KBM-7 (cell line): ENCODE measurements at places on chromosomes 16 and 17.

GRCh38 chr17:42346481-42346880 lies 41.8 kb downstream of the STAT3 start:
- no peak for DNase-seq

DNA sequence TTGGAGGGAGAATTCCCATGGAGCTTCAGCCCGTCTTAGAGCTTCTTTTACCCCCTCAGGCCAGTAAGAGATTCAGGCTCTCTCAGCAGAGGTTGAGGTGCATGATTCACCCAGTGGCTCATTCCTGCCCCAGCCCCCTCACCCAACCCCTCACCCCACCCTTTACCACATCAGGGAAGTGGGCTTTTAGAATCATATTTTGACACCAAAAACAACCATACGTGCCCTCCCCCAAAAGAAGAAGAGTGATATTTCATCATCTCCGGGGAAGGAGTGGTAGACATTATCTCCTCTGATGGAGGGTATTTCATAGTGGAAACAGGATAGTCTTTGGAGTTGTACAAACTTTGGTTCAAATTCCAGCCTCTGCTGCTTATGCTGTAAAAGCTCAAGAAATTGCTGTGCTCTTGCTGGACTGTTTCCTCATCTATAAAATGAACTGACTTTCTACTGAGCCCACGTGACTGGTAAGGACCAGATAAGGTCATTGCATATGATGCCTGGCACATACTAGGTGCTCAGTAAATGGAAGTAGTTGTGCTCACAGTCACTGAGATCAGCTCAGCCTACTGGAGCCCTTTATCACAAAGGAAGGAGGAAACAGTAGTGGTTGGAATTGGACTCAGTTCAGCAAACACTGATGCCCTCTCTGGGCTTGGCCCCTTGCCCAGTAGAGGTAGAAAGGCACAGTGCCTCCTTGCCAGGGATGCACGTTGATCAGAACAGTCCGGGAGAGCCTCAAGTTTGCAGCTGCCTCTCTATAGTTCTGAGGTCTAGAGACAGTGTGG lies 18.3 kb upstream of the CCL5 start:
- peak; percentile 33 for DNase-seq

- peak; percentile 81 for DNase-seq
These were observed 35.2 kb downstream of the USP7 start for GRCh38 chr16:8928467-8928957.

DNA sequence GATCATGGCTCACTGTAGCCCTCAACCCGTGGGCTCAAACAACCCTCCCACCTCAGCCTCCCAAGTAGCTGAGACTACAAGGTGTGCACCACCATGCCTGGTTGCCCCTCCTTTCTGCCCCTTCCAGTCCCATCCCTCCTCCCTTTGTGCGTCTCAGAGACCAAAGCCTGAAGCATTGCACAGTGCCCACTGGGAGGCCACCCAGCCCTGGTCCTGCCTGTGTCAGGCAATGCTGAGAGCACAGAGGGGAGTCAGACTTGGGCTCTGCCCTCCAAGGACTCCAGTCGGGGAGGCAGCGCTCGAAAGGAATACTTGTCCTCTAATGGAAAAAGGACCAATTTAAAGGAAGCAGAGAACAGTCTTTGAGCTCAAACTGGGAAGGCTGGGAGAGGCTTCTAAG lies 20.4 kb downstream of the RAI1 start:
- no peak for DNase-seq

DNA sequence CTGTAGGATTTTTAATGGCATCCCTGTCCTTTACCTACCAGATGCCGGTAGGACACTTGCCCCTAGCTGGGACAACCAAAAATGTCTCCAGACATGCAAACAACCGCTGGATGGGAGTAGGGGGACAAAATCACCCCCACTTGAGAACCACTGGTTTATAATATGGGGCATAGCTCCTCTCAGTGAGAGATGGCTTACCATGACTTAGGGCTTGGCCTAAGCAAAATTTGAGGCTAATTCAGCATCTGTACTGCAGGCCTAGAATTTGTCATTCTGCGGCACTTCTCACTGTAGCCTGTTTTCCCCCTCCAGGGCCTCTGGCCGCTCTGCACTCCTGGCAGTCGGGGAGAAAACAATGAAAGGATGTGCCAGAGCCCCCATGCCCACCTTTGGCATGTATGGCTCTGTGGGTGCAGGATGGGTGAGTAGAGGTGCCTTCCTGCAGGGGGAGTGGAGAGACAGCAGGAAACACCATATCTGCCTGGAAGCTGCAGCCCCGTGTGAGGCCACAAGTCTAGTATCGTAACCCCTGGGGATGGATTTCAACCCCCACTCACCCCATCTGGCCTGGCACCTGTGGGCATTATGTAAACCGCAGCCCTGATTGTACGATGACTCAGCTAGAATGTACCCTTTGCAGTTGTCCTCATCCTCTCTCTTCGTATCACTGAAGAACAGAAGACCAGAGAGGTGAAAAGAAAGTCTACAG lies 268.1 kb downstream of the SOX9 start:
- no peak for DNase-seq
